ENCODE measurements at places on chromosomes 5 and 9.

GRCh38 chr5:133884569-133885311 is 83.7 kb downstream of the C5orf15 start:
- DNase-seq: peak; percentile 75

GRCh38 chr5:160081495-160081894 is 37.8 kb downstream of the PWWP2A start:
- DNase-seq: no peak

- DNase-seq: no peak
These were observed 2212.2 kb upstream of the ACO1 start for GRCh38 chr9:30172206-30172605.

- no peak for DNase-seq
These were observed 657.6 kb upstream of the ZNF608 start for GRCh38 chr5:125404056-125404455.

DNA sequence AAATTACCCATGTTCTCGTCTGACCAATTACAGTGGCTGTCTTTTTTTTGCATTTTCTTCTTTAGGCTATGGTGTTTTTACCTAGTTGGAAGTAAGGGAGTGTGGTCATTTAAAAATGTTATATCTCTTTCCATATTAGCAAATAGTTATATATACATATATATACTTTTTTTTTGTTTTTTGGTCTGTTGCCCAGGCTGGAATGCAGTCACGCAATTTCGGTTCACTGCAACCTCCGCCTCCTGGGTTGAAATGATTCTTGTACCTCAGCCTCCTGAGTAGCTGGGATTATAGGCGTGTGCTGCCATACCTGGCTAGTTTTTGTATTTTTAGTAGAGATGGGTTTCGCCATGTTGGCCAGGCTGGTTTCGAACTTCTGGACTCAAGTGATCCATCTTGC is 12.3 kb downstream of the MARCHF6 start:
- DNase-seq: no peak

DNA sequence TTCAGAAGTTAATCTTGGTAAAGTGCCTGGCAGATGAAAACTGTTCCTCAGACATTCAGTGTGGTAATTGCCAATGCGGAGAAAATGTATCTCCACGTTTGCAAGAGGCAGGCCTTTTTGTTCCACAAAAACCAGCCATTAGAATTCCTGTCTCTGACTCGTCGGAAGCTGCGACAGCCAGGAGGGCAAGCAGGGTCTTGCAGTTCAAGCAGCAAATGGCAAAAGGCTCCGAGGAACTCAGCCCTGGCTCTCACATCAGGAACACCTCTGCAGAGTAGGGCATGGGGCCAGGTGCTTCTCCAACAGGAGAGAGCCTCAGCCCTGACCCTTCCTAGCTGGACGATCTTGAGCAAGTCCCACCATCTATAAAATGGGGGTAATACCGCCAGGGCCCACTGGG is 69.0 kb upstream of the CPLX2 start:
- no peak for DNase-seq

DNA sequence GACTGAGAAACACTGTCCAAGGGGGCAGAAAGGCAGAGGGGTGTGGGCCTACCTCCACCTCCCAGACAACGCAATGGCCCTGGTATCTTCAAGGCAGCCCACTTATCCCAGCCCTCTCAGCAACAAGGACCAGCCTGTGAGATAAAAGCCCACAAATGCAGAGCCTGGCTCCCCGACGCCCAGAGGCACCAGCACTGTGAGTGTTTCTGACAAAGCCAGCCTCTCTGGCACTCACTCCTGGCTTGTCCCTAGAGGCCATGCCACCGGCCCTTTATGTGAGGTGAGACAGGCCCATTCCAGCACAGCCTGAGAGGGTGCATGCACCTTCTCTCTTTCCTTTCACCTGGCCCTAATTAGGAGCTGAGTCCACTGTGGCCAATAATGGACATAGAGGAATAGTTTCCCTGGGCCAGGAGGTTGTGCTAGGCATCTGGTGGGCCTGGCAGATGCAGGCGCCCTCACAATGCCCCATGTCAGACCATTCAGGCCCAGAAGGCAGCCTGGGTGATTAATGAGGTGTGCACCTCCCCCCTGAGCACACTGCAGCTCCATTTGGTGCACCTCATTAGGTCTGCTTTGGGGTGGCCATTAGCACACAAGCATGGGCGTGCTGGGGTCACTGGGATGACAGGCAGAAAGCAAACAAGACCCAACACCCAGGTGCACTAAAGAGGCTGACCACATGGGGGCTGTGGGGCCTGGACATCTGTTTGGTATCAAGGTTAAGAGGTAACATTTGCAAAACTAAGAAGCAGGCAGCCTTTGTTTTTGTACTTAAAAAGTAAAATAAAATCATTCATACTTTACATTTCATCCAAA is 176.0 kb downstream of the MED10 start:
- no peak for DNase-seq

DNA sequence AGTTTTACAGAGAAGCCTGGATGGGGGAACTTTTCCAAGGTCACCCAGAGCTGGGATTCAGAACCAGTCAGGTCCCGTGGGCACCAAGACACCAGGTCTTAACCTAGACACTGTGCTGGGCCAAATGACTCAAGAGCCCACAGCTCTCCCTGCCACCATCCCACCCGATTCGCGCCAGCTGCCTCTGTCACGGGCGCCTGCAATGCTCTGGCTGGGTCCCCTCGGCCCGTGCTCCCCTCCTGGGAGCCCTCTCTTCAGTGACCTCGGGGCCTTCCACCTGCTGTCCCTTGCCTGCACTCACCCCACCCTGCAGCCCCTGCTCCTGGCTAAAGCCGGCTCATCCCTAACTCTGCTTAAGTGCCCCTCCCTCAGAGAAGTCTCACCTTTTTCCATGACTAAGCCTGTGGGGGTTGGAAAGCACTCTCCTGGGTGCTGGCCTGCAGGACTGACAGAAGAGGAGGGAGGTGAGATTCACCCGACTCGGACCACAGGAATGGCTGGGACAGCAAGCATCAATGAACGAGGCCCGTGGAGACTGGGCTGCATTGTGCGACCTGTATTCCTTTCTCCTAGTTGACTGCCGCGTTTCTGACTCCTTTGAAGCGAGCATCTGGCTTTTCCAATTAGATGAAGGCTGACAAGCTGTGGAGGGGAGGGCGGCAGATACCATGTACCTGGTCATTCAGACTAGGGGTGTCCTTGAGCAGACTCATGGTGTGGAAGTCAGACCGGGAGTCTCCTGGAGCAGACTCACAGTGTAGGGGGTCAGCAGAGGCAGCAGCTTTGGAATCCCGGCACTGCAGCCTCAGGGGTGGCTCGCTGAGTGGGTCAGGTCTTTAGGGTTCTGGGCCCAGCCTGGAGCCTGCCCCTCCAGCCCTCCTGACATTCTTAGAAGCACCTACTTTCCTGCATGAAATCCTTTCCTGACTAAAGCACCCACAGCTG is 5.8 kb upstream of the IL4 start:
- no peak for DNase-seq

- DNase-seq: no peak
These were observed 51.1 kb downstream of the P4HA2 start for GRCh38 chr5:132176521-132176945.

DNA sequence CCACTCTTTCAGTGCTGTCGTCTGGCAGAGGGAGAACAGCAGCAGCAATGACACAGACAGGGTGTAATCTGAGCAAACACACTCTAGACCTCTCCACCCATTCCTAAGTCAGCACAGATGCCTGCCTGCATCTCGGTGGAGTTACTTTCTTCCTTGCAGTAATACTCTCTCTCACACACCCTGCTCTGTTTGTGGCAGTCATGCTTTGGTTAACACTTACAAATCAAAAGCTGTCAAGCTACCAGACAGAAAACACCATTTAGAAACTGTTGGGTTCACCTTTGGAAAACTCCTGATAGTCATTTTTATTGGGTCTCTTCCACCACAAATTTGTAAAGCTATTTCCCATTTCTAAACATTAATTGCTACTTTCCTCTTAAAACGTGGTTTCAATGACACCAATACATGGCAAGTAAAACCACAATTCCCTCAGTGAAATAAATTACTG is 27.3 kb downstream of the LHFPL2 start:
- no peak for DNase-seq

GRCh38 chr9:136625101-136626065 is 37.3 kb upstream of the EGFL7 start:
- DNase-seq: peak; percentile 60

DNA sequence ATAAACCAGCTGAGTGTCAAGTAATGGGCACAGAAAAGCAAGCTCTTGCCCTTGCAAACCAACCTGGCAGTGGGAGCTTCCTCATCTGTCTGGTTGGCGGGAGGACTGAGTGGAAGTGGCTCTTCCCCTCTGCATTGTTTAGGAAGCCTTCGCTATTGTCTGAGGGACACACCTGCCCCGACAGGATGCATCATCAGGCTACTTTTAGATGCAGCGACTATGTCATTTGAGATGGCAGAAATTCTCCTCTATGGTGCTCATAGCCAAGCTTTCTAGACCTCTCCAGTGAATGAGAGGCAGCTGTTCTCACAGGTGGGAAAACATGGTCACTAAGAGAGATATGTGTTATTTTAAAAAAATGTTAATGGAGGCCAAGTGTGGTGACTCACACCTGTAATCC is 104.0 kb downstream of the DOCK8 start:
- DNase-seq: no peak

DNA sequence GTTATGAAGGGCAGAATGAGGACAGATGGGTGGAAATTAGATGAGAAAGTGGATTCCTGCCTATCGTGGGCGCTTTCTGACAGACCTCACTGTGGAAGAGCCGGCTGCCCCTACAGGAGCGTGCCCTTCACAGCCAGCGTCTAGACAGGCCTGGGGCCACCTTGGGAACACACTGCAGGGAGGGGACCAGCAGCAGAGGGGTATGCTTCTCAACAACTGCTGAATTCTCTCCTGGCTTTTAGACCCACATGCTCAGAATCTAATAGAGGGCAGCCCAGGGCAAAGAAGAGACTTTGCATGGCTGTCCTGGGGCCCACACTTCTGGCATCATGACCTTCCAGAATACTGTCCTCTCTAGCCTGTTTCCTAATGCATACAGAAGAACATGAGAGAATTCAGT is 2.1 kb upstream of the SEMA4D start:
- DNase-seq: no peak

- DNase-seq: no peak
These were observed 47.8 kb downstream of the THOC3 start for GRCh38 chr5:175920231-175920811.

GRCh38 chr9:123348317-123348992 is 7.5 kb upstream of the CRB2 start:
- no peak for DNase-seq

DNA sequence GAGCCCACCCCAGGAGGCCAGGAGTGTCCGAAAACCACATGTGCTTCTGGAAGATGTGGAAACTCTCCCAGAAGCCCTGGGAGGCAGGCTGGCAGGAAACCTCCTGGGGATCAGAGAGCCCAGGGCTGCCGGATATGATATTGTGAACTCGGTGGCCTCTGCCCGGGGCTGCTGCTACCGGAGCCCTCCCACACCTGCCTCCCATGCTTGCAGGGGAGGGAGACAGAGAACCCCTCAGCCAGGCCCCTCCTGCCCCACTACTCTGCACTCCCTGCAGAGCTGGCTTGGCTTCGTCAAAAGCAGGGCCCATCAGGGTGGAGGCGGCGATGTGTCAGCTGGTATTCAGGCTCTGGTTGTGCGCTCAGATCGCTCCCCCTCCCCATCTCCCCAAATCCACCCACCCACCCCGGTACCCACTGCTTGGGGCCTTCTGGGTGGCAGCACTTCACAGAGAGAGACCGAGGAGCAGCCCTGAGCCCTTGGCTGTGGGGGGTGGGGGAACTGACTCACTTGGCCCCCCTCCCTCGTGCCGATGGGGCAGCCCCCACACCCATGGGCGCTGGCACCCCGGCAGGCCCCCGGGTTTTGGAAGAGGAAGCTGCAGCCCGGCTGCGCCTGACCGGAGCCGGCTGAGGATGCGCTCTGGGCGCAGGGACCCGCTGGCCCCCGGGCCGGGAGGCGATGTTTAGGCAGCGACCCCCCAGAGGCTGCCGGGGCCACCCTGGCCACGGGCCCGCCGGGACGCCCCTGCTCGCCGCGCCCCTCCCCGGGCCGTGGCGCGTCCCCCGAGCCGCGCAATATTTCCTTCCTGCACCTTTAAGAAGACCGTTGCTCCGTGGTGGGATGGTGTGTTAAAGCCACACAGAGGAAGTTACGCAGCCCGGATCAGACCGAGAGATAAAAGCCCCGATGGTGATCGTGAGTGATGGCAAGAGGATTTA is 786 bp upstream of the NTNG2 start:
- peak; percentile 45 for DNase-seq

- DNase-seq: no peak
These were observed 147.1 kb downstream of the ERCC6L2 start for GRCh38 chr9:96022445-96023051.

DNA sequence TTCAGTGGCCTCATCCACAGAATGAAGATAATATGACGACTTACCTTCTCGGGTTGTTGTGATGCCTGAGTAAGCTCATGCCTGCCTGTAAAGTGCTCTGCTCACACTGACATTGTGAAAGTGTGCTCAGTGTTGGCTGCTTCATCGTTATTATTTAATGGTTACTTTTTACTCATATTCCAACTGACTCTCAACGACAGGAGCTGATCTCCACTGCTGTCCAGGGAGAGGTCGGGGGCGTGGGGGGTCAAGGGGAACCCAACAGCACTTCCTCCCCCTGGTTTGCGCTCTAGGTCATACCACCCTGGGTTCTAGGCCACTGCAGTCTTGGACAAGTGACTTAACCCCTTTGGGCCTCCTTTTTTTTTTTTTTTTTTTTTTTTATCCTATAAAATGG is 52.9 kb upstream of the ANGPTL2 start:
- DNase-seq: no peak

- DNase-seq: peak; percentile 73
These were observed 29.0 kb upstream of the CCDC112 start for GRCh38 chr5:115325296-115325959.

GRCh38 chr5:43078956-43079355 is 38.8 kb upstream of the ANXA2R start:
- no peak for DNase-seq

GRCh38 chr9:77588271-77588937 is 59.7 kb downstream of the GNA14 start:
- no peak for DNase-seq

- no peak for DNase-seq
These were observed 46.9 kb downstream of the AHRR start for GRCh38 chr5:368183-369084.

DNA sequence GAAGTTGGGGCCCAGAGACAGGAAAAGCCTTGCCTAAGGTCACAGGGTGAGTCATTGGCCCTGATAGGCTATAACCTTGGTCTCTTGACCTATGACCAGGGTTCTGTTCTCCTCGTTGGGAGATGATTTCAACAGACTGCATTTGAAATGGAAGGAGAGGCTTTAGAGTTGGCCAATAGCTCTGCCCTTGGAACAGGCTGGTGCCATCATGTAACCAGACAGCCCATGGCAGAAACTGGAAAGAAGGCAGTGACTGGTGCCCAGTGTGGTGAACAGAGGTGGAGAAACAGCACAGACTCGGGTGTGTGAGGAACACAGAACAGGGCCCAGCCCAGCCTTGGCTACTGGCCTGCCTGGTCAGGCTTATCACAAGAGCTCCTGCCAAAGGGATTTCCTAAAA is 109.8 kb upstream of the SLC25A48 start:
- no peak for DNase-seq

DNA sequence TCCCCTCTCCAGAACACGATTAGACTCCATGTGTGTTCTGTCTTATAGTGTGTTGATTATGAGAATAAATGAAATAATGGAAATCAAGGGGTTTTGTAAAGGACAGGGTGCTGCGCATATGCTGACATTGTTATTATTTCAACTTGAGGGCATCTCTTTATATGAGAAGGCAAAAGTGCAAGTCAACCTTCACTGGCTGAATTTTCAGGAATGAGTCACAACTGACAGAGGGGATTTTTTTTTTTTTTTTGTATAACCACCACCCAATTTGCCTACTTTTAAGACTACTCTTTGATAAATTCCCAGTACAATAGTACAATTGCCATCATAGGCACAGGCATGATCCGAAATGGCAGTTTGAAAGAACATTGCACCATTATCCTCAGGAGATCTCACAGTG is 419.2 kb upstream of the NMUR2 start:
- DNase-seq: no peak

All from renal pelvis (tissue), 12 donors.